ENCODE measurements at places on chromosomes 6 and 20.

DNA sequence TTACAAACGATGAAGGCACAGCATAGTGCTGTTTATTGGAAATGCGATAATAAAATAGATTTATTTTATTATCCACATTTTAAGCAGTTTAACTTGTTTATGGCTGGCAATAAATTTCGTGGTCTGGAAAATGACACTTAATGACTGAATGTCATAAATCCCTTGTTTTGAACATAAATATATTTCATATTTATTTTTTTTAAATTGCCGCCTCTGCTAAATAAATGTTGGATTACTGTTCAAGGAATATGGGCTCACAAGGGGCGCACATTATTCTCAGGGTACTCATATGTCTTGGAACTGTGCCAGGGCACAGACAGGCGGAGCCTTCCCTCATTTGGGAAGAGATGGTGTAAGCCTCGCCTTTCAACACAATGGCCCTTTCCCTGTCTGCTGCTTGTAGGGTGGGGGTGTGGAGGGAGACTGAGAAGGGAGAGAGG, 134.3 kb downstream of the PXDC1 start:
- DNase-seq = no peak

DNA sequence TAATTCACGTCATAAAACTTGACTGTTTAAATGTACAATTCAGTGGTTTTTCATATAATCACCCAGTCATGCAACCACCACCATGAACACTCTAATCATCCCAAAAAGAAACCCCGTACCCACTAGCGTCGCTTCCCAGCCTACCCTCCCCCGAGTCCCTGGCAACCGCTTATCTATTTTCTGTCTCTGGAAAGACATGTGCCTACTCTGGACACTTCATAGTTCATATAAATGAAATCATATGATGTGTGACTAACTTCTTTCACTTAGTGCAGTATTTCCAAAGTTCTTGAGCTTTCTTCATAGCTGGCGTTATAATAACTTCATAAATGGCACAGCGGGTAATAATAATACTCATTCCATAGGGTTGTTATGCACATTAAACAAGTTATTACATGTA, 215.2 kb downstream of the MYLK4 start:
- DNase-seq = no peak

GRCh38 chr20:44776980-44777379, 31.3 kb downstream of the KCNK15 start:
- no peak for DNase-seq

GRCh38 chr6:157602521-157603295, 220.3 kb upstream of the SNX9 start:
- DNase-seq = no peak

Measured in AG04450 (cell line).